ENCODE measurements at places on chromosomes 4 and X.
A peak's percentile ranks its signal among the peaks of the same experiment; 100 is the strongest.

DNA sequence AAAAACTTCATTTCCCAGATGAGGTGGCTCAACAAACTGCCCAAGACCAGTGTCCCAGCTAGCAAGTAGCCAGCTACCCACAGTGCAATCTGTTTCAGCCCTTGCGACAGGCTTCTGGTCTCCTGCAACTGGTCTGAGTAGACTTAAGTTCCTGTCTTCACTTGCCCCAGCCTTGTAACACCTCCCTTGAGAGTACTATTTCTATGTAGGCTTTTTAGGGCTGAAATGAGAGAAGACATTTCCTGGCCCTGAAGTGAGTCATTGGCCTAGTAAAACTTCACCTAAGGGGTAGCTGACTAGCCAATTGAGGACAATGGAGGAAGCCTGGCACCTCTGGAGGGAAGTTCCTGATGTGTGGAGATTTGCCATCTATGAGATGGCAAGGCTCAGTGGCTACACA lies 80.1 kb upstream of the STIM2 start:
- DNase-seq, result no peak

GRCh38 chr4:164977243-164978164 lies at the start of gene TRIM61:
TRIM61 (minus strand) TSS chr4:164977657; CDS start chr4:164970002, 7,655 bp downstream.
- DNase-seq, result no peak

DNA sequence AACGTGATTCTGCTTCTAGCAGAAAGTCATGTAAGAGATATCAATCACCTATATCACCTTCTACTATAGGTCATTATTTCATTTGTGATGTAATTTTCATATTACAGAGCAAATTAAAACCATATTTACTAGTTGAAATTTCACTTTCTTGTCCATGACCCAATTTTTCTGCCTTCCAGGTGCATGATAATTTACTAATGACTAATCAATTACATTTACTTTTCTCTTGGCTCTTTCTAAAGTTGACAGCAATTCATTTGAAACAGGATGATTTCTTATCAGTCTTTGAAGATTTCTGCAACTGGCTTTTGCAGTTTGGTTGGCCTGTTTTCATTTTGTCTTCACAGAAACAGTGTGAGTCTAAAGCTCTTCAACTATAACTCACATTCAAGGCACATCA lies 81.4 kb downstream of the ZAR1 start:
- DNase-seq, result no peak

DNA sequence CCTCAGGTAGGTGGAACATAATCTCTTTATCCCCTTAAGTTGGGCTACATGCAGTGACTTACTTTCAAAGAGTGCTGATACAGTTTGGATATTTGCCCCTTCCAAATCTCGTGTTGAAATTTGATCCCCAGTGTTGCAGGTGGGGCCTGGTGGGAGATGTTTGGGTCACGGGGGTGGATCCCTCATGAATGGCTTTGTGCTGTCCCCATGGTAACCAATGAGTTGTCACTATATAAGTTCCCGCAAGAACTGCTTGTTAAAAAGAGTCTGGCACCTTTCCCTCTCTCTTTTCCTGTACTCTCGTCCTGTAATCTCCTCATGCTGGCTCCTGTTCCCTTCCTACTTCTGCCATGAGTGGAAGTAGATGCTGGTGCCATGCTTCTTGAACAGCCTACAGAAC lies 71.3 kb downstream of the GLRA3 start:
- DNase-seq, result no peak

DNA sequence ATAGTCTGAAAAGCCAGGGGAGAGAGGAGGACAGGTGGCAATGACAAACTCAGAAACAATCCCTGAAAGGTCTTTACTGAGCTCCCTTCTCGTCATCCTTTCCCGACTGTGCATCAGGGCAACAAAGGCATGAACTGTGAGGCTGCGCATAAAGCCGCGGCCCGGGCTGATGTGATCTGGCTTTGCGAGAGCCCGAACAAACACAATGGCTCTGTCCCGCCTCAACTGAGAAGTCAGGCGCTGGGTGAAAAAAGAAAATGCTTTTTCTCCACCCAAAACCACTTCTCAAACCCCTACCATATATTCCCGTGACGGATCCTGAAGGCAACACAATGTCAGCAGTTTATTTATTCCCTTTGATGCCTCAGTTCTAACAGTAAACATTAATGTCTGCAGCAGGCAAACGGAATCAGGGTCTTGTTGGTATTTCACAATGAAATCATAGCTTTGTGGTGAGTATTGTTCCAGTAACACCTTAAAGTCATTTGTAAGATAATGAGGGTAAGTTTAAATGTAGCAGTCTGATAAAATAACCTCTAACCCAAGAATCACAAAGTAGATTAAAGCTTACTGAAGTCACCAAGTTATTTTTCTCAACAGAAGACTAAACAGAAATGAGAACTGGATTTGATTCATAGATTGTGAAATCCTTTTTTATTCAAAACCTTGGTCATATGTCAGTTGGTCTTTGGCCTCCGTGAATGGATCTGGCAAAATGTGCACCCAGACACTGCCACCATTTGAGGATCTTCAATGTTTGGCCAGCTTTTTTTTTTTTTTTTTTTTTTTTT lies 67.4 kb downstream of the APBB2 start:
- DNase-seq, result no peak

DNA sequence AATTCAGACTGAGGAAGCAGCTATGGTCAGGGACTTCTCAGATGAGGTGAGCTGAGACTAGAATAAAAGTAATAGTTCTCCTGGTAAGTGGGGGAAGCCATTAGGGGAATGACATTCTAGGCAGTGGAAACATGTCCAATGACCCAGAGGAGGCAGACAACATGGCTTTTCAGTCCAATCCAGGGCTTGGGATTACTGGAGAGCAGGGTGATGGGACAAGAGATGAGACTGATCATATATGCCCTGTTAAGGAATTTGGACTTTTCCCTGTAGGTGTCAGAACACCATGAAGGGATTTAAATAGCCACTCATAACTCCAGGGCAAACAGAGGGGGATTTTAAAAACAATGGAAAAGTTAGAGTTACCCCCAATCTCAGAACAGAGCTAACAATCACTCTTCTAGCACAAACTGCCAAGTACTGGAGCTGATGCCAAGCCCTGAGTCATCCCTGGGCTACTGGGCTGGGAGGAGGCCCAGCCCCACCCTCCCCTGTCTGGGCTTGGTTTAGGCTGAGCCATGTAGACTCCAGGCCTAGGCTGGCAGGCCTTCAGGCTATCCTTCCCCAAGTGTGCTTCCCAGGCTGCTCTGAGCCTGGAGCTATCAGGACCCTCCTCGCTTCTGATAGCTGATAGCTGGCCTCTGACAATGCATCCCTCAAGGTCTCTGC lies 22.7 kb upstream of the MSN start:
- peak; percentile 11 for DNase-seq

GRCh38 chr4:99868126-99868596 lies 26.1 kb downstream of the LAMTOR3 start:
- no peak for DNase-seq

- no peak for DNase-seq
Observed at GRCh38 chr4:151087467-151087866, 12.0 kb upstream of the RPS3A start.
